ENCODE measurements at places on chromosomes 16 and 17.

DNA sequence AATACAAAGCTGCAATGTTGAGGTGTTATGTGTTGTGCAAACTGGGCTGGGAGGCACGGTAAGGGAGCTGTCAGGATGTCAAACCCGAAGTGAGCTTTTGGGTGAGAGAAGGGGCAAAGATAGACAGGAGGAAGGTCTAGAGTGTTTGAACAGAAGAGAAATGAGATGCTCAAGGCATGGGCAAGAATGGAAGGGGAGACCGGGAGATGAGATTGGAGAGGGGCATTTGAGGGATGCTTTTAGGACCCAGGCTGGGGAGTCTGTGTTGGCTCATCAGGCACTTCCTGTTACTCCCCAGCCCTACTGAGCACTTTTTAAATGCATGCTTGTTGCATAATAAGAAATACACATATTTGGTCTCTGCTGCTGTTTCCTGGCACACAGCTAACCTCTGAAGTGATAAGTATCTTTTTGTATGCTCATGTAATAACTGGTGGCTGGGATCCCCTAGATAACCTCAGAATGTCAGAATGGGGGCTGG, 13.7 kb downstream of the UNC45B start:
- DNase-seq, result no peak

GRCh38 chr17:82587234-82588086, 60.8 kb downstream of the WDR45B start:
- DNase-seq, result no peak

GRCh38 chr17:31807846-31808245, 51.2 kb downstream of the COPRS start:
- DNase-seq, result peak; percentile 6

- no peak for DNase-seq
Observed at GRCh38 chr16:56047307-56048234, 143.7 kb upstream of the GNAO1 start.

- DNase-seq, result peak; percentile 79
Observed at GRCh38 chr17:28335959-28336871, 654 bp downstream of the TNFAIP1 start.

DNA sequence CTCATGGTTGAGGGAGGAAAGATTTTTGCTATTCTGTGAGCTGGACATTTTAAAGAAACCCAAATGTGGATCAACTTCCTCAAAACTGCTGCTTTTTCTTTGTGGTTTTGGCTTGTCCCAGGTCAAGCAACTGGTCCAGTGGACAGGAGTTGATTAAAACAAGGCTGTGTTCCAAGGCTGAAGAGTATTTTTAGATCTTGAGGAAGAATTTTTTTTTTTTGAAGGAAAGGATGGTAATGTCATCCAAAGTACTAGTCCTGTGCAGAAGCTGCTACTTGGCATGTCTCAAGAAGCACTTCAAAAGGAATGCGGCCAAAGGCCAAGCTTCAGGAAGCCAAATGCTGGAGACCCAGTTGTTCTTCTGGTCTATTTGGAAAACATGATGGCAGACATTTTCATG, 8.0 kb upstream of the MYH2 start:
- peak; percentile 81 for DNase-seq

- no peak for DNase-seq
Observed at GRCh38 chr16:12767897-12768296, 35.8 kb downstream of the CPPED1 start.

GRCh38 chr17:1452836-1453235, 3.2 kb downstream of the CRK start:
- DNase-seq, result no peak

DNA sequence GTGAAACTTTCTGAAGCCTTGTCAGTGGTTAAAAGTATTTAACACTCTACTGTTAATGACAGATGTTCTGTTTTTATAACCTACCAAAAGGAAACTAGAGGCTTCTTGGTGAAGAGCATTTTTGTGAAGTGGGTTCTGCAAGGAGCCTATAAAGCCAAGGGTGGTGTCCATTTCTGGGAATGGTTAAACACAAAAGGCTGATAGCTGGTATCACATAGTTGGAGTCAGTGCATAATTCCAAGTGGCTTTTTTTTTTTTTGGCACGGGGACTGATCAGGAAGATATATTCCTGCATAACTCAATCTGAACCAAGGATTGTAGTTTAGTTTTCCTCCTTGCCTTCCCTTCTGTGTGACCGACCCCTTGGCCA, 27.6 kb upstream of the KPNB1 start:
- no peak for DNase-seq

- DNase-seq, result peak; percentile 24
Observed at GRCh38 chr16:54657058-54657708, 273.5 kb upstream of the IRX5 start.

DNA sequence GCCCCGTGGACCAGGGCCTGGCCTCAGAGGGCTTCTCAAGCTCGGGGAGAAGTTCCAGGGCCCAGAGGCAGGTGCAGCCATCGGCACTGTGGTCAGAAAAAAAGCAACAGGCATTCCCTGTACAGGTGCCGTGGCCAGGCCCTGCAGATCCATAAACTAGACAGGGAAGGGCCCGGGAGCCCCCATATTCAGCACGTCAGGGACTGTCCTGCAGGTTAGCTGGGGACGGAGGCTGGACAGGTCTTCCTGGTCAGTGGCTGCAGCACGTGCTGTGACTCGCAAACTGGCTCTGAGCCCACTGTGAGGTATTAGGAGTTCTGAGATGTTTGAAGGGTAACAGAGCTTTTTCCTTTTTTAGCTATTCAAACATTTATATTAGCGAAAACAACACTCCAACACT, 15.0 kb upstream of the C16orf95 start:
- no peak for DNase-seq

DNA sequence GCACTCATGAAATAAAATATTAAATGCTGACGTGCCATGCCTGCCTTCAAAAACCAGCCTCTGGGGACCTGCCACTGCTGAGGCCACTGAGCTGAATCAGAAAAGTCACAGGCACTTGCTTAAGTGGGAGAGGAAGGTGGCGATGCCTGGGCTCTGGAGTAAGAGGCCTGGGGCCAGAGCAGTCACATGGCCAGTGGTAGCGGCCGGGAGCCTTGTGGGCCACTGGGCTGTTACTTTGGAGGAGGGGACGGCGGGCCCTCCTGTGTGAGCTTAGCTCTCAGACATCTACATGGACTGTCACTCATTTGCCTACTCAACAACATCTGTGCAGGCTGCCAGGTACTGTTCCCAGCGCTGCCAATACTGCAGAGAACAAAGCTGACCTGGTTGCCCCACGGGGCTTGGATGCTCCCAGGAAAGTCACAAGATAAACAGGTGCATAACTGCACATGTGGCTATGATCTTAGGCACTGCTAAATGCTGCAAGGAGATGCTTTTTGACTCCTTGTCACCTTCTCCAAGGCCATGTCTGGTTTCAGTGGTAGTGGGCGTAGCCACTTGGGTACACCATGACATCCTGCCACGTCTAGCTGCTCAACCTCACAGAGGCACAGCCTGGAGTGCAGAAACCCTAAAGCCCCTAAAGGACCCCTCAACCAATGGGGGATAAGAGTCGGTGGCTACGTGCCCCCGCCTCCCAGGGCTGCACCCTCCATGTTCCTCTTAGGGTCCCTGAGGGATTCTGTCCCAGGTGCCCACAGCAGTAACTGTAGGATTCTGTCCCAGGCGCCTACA, 11.6 kb downstream of the COTL1 start:
- no peak for DNase-seq

DNA sequence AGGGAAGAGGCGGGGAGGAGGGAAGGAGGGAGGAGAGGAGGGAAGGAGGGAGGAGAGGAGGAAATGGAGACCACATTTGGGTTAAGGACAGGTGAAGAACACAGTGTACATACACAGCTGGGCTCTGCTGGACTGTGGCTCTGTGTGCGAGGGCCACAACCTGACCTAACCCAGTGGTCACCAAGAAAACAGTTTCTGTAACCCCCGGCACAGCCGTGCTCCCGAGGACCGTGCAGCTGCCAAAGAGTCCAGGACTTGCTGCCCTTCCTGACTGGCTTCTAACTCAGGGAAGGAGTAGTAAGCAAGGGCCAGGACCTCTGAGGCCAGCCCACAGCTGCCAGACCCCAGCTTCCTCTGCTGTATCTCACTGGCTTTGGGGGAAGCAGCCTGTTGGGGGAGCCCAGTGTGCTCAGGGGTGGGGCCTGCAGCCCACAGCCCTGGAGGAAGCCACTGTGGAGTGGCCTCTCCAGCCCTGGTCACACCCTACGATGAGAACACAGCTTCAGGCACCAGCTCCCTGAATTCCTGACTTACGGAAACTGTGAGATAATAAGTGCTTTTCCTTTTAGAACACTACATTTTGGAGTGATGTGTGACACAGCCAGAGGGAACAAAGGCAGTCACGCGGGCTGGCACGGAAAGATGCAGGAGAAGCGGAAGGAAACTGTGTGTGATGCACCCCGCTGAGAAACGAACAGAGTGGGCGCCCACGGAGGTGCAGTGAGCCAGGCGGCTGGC, 32.3 kb downstream of the SLC7A5 start:
- peak; percentile 54 for DNase-seq

DNA sequence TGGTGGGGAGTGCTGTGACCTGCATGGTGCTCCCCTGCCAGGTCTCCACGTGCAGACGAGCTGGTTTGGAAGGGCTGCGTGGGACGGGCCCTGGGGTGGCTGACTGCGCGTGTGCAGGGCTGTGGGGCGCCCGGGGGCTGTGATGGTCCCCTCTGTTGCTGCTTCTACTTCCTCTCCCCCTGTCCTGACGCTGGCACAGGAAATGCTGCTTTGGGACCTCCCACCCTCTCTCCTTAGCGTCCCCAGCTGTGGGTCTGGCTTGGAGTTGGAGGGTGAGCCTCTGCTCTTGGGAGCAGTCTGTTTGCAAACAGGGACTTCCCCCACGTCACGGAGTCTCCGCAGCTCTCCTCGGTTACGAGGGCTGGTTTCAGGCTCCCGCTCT, 35.2 kb downstream of the TSC2 start:
- DNase-seq, result no peak

GRCh38 chr17:31458829-31459228, 67.4 kb downstream of the RAB11FIP4 start:
- no peak for DNase-seq

DNA sequence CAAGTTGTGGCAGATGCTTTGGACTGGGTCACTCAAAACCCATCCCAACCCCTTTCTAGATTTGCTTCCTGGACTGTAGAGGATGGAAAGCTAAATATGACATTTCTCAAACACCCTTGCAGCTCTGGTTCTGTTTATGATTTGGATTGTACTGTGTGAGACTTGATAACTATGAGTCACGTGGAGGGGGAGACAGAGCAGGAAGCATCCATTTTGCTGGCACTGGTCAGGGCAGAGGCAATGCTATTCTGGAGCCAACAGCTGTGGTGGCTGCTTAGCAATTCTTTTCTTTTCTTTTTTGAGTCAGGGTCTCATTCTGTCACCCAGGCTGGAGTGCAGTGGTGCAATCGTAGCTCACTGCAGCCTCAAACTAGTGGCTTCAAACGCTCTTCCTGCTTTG, 13.6 kb upstream of the TERF2 start:
- no peak for DNase-seq

DNA sequence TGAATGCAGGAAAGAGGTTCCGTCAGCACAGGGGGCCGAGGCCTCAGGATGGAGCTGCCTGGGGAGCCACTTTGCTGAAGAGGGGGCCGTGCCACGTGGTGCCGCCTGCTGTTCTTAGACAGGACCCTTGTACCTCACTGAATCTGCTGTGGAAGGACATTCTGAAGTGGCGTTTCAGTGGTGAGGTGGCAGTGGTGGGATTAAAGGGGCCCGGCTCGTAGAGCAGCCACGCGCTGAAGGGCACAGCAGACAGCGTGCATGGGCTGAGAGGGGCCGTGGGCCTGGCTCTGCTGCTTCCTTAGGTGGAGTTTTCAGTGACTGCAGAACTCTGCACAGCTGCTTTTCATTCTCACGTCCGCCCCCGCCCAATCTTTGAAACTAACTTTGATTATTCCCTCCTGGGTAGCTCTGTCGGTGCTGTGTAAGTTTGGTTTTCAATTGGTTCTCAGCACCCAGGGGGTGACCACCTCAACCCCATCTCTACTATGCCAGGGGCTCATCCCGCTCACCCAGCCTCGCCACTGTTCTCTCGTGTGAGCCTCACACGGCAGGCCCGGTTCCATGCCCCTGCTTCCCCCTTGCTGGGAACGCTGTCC, 70.3 kb downstream of the SEC14L1 start:
- no peak for DNase-seq

DNA sequence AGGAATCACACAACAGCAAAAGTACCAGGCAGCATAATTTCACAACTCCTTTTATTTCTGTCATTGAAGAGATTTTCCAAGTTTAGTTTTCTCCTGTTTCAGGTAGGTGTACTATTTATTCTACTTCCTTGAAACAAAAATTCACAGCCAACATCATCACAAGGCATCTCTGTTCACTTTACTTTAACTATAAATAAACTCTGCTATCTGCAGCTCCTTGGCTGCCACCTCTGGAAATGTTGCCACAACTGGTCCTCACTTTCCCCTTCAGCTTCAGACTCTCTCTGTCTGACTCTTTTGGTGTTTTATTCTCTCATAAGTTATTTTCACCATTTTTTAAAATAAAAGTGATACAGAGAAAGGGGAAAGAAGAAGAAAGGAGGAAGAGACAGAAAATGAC, 27.9 kb upstream of the KIF2B start:
- no peak for DNase-seq

GRCh38 chr17:1612400-1612799, 16.2 kb downstream of the SLC43A2 start:
- no peak for DNase-seq

GRCh38 chr17:2266045-2266864, 37.3 kb downstream of the SMG6 start:
- DNase-seq, result no peak

GRCh38 chr17:67011527-67012175, 32.7 kb upstream of the CACNG1 start:
- no peak for DNase-seq

All from AG20443 (cell line).